Stimulated activated CD4-positive, alpha-beta T cell treated with anti-CD3 and anti-CD28 coated beads, Interleukin-2, amount 100 ng/mL, for 24 hours (primary cell): ENCODE measurements at places on chromosomes 16 and 17.
A peak's percentile ranks its signal among the peaks of the same experiment; 100 is the strongest.

- no peak for DNase-seq
Observed at GRCh38 chr17:338442-339192, 14.0 kb downstream of the RPH3AL start.

- no peak for DNase-seq
Observed at GRCh38 chr17:80523054-80523744, 21.4 kb upstream of the RPTOR start.

- no peak for DNase-seq
Observed at GRCh38 chr16:58384437-58385055, 7.7 kb upstream of the GINS3 start.

- DNase-seq = no peak
Observed at GRCh38 chr16:51402785-51403184, 251.7 kb upstream of the SALL1 start.

GRCh38 chr16:78574571-78574970 is 475.1 kb downstream of the WWOX start:
- no peak for DNase-seq

- no peak for DNase-seq
Observed at GRCh38 chr17:82966415-82966814, 113.0 kb upstream of the METRNL start.

GRCh38 chr16:637081-638018 is 1.2 kb upstream of the METTL26 start:
- DNase-seq = peak; percentile 90

DNA sequence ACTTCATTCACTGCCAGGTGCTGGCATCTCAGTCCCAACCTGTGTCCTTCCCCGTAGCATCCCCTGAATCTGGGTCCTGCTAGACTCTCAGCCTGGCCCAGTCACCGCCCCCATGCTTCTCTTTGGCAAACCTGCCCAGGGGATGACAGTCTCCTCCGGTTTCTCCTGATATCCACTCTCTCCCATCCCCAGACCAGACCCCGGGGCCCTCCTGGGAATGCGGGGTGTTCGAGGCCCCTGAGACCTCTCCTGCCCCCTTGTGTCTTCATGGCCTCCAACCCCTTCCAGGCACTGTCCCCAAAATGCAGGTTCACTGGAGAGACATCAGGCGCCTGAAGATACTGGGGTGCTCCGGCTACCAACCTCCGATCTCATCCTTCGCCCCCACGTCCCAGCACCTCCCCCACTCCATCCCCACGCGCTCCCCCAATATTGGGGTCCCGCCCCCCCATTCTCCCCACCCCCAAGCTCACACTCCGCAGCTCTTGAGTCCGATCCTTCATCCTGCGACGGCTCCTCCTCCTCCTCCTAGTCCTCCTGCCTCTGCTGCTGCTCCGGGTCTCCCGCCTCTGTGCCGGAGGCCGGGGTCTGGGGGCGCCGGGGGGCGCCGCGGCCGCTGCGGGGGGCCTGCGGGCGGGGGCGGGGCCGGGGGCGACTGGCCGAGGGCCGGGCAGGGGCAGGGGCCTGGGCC is 399 bp downstream of the STX1B start:
- DNase-seq = no peak

DNA sequence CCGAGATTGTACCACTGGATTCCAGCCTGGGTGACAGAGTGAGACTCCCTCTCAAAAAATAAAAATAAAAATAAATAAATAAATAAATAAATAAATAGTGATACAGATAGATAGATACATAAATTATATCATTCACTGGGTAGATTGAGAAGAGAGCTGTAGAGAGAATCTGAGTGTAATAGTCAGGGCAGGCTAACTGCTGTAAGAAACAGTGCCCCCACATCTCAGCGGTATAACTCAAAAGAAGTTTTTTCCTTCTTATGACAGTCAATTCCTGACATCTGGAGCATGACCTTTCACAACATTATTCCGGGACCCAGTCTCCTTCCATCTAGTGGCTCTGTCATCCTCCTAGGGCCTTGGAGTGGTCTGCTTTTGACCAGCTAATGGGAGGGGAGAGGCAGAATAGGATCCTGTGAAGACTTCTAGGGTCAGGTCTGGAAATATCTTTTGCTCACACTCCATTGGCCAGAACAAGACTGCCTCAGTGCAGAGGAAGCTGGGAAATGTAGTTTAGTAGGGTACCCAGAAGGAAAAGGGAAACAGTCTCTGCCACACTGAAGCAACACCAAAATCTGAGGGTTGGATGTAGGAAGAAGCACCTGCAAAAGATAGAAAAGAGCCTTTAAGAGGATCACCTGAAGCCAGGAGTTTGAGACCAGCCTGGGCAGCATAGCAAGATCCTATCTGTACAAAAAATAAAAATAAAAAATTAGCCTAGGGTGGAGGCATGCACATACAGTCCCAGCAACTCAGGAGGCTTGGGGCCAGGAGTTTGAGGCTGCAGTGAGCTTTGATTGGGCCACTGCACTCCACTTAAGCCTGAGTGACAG is 3.0 kb upstream of the QPRT start:
- no peak for DNase-seq

GRCh38 chr16:6570530-6570929 is 762.1 kb upstream of the RBFOX1 start:
- DNase-seq = no peak

- no peak for DNase-seq
Observed at GRCh38 chr16:49585143-49585832, 211.7 kb downstream of the C16orf78 start.

- DNase-seq = peak; percentile 81
Observed at GRCh38 chr16:1414532-1415260, at the start of gene UNKL. UNKL (minus strand) TSS chr16:1414704; CDS start chr16:1414691, 13 bp downstream.

DNA sequence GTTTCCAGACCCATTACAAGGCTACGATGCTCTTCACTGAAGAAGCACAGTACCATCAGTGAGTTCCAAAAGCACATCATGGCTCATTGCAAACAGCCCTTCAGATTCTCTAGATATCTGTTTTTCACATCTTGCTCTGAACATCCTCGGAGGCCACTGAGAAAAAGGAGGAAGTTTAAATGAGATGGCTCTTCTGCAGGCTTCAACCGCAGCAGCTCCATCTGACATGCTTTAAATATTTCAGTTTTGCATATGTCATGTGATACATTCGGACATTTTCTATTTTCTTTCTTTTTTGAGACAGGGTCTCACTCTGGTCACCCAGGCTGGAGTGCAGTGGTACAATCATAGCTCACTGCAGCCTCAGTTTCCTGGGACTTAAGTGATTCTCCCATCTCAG is 396.8 kb downstream of the NPIPA8 start:
- no peak for DNase-seq

GRCh38 chr17:81740395-81740961 is 28.4 kb downstream of the SLC25A10 start:
- DNase-seq = no peak

GRCh38 chr16:78763821-78764440 is 664.5 kb downstream of the WWOX start:
- DNase-seq = no peak

GRCh38 chr17:44211281-44212265 is 7.9 kb downstream of the UBTF start:
- no peak for DNase-seq

- no peak for DNase-seq
Observed at GRCh38 chr17:70030371-70030770, 44.7 kb upstream of the KCNJ16 start.

DNA sequence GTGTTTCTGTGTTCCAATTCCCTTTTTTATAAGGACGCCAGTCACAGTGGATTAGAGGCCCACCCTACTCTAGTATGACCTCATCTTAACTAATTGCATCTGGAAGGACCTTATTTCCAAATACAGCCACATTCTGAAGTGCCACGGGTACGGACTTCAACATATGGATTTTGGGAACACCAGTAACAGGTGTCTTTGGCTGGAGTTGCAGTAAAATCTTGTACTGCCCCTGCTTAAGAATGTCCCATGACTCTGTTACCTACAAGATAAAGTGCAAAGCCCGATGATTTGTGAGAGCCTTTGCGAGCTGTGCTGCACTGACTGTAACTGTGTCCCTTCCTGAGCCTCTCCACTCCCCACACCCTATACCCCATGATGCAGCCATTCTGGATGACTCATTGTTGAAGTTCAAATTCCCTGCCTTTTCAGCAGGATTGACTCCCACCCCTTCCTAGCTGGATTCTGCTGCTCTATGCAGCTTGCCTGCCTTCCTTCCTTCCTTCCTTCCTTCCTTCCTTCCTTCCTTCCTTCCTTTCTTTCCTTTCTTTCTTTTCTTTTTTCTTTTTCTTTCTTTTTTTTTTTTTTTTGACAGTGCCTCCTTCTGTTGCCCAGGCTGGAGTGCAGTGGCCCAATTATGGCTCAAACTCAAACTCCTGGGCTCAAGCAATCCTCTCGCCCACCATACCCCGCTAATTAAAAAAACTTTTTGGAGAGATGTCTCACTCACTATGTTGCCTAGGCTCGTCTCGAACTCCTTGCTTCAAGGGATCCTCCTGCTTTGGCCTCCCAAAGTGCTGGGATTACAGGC is 2.1 kb downstream of the HCRT start:
- no peak for DNase-seq

GRCh38 chr17:19013806-19014627 is 9.5 kb upstream of the FAM83G start:
- DNase-seq = no peak

- no peak for DNase-seq
Observed at GRCh38 chr16:11963706-11964105, 1.3 kb upstream of the TNFRSF17 start.

- peak; percentile 62 for DNase-seq
Observed at GRCh38 chr17:19338031-19338990, 24.2 kb downstream of the B9D1 start.

- DNase-seq = no peak
Observed at GRCh38 chr17:41772586-41773189, 13.8 kb downstream of the JUP start.

DNA sequence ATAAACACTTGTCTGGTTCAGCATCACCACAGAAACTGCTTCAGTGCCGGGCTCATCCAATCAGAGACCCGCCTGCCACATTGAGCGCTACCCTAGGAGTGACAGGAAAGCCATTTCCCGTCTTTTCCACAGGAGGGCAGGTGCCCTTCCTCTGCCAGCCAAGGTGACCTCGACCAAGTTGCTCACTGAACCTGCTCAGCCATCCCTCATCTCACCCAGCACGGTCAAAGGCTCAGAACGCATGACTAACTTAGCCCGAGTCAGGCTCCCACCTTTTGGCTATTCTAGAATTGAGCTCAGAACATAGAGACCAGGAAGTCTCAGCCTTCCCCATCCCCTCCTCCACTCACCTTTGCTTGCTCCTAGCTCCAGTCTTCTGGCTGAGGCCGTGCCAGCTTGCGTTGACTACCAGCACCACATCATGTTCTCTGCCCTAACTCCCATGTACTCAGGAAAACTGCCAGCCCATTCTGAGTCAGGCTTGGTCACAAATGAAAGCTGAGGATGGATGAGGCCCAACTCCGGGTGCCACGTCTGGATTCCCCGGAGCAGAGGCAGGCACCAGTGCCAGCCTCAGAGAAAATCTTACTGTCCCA is 15.6 kb downstream of the MRPS23 start:
- DNase-seq = no peak

DNA sequence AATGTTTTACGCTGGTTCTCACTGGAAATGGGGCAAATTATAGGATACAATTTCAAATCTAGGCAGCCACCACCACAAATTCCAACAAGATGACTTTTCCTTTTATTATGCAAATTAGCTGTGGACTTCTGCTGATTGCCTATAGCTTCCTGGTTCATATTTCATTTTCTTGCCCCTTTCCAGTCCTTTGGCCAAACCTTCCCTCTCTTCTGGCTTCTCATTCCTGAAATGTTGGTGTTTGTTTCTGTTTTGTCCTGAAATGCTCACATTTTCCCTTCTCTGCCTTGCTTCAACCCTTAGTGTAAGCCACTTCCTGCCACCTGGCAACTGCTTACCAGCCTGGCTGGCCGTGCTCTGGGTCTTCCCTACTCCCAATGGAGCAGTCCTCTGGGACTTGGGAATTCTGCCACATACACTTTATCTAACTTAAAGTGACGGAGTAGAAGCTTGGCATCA is 14.0 kb downstream of the PRSS54 start:
- DNase-seq = no peak

DNA sequence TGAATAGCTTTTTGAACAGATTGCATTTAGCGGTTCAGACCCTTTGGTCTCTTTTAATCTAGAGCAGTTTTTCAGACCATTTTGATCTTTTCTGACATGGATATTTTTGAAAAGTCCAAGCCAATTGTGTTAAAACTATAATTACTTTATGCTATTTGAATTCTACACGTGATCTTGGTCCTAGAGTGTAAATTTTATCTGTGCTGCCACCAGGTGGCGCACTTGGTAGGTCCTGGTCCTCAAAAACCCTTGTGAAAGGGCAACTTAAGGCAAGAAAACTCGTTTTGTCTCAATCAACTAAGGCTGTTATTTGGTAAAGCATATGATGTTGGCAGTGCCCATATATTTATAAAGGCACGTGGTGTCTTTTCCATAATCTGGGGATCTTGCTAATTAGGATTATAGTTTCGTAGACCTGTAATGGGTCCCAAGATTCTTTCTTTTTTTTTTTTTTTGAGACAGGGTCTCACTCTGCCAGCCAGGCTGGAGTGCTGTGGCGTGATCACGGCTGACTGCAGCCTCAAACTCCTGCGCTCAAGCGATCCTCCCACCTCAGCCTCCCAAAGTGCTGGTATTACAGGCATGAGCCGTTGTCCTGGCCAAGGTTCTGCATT is 43.9 kb upstream of the TEX2 start:
- peak; percentile 74 for DNase-seq

- no peak for DNase-seq
Observed at GRCh38 chr16:55821210-55821609, 11.7 kb downstream of the CES1 start.

DNA sequence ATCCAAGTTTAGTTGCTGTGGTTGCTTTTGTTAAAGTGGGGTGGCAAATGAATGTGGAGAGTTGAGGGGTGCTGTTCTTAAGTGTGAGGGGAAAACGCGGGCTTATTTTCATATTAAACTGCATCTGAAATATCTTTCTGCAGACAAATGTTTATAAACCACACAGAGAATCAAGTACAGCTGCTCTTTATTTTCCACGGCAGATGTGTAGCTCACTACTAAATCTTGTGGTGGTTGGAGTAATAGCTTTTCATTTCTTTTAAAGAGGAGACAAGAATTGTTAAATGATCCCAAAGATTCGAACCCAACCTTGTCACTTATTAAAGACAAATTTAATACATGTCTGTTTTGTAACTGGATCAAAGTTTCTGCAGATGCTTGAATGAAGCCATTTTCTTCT is 2.1 kb downstream of the CLTC start:
- DNase-seq = no peak

GRCh38 chr16:58418601-58419000 is 26.3 kb downstream of the GINS3 start:
- DNase-seq = no peak

DNA sequence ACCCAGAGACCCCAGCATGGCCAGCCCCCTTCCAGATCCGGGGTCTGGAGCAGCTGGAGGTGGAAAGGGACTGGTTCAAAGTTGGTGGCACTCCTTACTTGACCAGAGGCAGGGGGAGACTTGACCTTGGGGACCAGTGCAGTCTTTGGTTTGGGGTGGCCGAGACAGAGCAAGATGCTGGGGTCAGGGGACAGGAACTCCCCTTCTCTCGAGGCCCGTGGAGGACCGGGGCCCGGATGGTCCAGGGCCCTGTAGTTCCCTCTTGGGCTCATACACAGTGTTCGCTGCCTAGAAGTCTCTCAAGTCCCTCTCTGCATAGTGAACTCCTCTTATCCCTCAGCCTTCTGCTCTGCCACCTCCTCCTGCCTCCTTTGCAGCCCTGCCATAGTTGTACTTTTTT is 601 bp upstream of the PRSS33 start:
- DNase-seq = no peak
